NCI-H2081 treated with DMSO at 0.1 percent for 48 hours (cell line): ENCODE measurements at places on chromosomes 4 and X.

DNA sequence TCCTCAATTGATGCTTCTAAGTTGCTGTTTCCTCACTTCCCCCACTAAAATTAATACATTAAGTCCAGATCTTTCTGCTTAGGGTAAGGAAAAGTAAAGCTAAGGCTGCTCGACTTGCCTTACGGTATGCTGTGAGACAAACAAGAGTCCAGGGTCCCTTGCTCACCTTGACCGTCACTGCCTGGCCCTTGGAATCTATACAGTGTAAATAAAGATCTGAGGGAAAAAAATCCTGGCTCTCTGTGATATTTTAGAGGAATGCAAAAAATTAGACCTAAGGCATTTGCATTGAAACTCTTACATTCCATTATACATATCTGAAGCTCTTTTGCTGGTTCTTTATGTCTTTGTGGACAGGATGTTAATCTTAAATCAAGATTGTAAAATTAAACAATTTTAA is 129.6 kb upstream of the HCCS start:
- DNase-seq: no peak

- no peak for DNase-seq
Measured at GRCh38 chrX:34503119-34503518, 154.0 kb downstream of the TMEM47 start.

DNA sequence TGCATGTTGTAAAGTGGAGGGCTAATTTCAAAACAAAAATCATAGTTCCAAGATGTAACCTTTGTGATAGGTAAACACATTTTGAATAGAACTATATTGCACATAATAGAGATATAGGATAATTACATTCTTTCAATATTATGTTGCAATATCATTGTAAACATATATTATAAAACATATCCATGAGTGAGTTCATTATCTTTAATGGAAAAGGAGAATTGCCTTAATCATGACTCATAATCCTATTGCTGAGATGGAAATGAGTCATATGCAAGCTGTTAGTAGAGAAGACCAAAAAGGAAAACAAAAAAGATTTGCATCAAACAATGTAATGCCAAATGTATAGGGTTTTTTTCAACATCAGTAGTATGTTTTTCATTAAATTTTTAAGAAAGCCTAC is 73.7 kb upstream of the WDR44 start:
- DNase-seq: no peak

- DNase-seq: no peak
Measured at GRCh38 chrX:148500423-148501385, at the start of gene AFF2. Gene AFF2, plus strand, starts transcription at chrX:148500617. Its CDS starts 481 bp downstream, at chrX:148501098.

DNA sequence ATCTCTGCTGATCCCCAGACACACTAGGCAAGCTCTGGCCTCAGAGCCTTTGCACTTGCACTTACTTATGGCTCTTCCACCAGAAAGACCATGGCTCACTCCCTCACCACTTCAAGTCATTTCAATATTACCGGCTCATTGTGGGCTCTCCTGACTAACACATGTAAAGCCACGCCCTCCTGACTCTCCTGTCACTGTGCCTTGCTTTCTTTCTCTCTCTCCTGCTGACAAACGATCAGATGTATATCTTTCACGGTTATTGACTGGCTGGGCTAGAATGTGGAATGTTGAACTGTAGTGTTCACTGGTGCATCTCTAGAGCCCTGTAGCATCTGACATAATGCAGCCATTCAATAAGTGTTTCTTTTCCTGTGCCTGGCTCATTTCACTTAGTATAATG is 425.1 kb downstream of the RAB28 start:
- DNase-seq: no peak

DNA sequence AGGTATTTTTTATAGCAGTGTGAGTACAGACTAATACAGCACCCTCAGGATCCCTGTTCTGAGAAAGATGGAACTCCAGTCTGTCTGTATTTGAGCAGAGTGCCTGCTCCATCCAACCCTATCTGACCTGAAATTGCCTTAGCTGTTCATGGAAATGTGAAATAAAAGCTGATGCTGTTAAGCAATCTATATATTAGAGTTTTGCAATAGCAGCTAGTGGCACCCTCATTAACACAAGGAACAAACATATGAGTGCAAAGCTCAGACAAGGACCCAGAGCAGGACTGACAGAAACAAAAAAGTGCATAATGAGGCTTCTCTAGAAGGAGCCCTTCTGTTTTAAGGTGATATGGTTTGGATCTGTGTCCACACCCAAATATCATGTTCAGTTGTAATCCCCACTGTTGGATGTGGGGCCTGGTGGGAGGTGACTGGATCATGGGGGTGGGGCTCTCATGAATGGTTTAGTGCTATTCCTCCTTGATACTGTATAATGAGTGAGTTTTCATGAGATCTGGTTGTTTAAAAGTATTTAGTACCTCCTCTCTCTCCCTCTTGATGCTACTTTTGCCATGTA is 272.9 kb upstream of the KLF3 start:
- DNase-seq: no peak

DNA sequence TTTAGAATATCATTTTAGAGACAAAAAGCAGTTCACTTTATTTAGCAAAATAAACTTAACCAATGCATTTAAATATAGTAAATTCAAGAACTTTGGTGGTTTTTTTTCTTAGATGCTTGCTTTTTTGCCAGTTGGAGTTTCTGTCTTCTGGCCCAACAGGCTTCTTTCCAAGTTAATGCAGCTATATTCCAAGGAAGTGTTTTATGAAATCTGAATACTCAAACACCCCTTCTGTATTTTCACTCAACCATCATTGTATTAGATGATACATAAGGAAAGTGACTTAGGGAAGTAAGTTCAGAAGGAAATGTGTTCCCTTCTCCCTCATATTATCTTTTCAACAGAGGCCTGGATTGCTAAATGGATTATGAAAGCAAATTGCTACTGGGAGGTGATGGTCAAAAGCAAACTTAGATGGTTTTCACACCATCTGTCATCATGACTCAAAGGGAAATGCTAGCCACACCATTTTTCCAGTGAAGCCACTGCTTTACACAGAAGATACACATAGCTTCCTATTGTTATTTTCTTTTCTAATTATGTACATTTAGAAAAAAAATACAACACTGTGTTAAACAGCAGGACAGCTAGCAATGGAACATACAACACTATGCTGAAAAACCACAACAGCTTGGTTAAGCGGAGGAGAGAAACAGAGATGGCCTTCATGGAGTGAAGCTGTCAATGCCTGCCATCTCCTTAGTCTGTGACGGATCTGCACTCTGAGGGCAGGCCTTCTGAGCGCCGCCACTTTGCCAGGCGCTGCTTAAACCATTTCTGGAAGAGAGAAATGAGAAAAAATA is 32.9 kb downstream of the HOPX start:
- DNase-seq: no peak

GRCh38 chr4:68344049-68344448 is 5.8 kb downstream of the YTHDC1 start:
- DNase-seq: no peak

DNA sequence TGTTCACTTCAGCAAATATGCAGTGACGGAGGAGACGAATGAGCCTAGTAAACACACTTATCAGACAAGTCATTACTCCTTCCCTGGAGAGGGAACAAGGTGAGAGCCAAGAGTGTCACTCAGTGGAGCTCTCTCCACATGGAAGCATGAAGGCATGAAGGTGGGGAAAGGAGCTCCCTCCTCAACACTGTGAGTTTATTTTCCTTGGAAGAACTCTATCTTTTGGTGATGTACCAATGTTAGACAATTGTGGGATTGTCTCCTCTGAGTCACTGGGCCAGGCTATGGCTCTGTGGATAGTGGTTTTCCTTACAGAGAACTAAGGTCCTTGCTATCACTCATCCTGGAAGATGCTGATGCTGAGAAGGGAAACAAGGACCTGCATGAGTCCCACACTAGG is 200.2 kb downstream of the CPEB2 start:
- DNase-seq: no peak

DNA sequence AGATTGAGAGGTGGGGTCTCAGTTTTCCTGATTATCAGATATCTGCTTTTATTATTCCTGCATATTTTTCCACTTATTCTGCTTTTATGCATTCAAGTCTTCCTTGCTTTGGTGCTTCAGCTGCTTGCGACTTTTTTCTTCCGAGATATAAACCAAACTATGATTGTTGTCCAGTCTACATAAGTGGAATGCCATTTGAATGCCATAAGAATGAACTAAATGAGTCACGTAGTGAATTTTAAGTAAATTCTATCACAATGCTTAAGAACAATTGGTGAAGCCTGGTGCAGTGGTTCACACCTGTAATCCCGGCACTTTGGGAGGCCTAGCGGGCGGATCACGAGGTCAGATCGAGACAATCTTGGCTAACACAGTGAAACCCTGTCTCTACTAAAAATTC is 189.1 kb downstream of the PCDH18 start:
- DNase-seq: no peak

DNA sequence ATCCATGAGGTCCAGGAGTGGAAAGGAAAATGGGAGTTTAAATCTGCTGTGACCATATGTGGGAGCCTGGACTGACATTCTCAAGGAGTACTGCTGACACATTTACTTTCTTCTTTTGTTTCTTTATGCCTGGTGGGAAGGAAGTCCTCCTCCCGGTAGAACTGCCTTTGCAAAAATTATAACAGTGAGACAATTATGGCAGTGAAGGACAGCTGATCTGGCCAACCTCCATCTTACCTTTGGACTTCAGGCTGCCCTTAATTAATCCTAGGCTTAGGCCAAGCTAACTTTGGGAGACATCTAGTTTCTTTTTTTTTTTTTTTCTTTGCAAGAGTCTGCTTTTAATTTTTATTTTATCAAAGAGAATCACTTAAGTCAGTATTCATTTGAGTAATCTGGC is 61.3 kb downstream of the SPINK2 start:
- no peak for DNase-seq

GRCh38 chrX:152206426-152206825 is 68.0 kb upstream of the MAGEA10 start:
- no peak for DNase-seq

DNA sequence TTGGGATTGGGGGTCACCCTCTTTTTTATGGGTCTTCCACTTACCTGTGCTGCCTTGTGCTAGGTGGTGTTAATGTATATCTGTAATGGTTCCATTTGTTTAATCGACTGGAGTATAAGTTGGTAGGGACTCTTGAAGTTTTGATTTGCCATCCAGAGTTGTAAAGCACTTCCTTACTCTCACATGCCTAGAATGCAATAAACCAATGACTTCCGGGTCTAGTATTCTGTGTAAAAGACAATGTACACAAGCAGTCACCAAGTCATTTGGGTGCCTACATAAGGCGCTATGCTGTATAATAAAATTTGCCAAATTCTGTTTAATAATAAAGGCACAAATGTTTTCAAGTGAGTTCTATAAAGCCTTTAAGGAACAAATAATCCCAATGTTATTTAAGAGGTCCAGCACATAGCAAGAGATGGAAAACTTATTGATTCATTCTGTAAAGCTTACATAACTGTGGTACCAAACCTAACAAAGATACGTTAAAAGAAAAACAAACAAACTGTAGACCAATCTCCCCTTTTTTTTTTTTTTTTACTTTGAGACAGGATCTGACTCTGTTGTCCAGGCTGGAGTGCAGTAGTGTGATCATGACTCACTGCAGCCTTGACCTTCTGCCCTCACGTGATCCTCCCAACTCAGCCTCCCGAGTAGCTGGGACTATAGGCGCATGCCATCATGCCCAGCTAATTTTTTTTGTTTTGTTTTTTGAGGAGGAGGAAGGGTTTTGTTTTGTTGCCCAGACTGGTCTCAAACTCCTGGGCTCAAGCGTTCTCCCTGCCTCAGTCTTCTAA is 41.5 kb upstream of the HPRT1 start:
- DNase-seq: no peak
